Lung microvascular endothelial cell (primary cell): ENCODE measurements at places on chromosomes 6 and 20. TPM values are rescaled to one million over a fixed set of nuclear protein-coding genes. Genes with fewer than 3 reads are reported as not detected.

- DNase-seq: peak; percentile 62
Measured at GRCh38 chr6:18997375-18997826, 610.3 kb downstream of the RNF144B start.

- no peak for DNase-seq
Measured at GRCh38 chr20:62816031-62816883, 593 bp upstream of the COL9A3 start.

DNA sequence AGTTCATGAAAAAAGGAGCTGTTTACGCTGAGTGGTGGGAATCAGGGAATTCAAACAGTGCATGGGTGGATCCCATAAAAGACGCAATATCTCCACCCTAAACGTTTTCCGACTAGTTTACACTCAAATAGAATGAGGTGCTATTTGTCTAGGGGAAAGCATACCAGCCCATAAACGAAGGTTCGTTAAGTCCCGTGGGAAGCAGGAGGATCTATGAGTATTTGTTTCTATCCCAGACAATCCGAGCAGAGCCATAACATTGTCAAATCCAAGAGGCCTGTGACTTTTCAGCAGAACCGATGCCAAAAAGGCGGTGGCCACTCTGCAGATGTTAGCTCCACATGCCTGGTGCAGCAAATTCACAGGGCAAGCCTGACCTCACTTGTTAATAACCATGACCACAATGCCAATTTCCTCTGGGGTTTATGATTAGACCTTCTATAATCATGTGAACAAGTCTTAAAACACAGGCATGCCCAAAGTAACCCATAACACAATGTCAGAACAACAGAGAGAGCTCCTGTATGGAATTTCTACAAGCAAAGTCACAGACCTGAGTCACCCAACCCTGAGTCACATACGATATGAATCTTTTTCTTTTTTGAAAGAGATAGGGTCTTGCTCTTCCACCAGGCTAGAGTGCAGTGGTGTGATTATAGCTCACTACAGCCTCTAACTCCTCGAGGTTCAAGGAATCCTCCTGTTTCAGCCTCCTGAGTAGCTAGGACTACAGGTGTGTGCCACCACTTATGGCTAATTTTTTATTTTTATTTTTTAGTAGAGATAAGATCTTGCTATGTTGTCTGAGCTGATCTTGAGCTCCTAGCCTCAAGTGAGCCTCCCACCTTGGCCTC lies 123.3 kb downstream of the KIF13A start:
- peak; percentile 70 for DNase-seq

Gene C6orf58
- total RNA-seq: not detected in 2 replicates

Gene HCRTR2
- total RNA-seq: not detected in 2 replicates

Gene BPI
- total RNA-seq: not detected in 2 replicates
